ENCODE measurements at places on chromosomes 7 and 10. TPM values are rescaled to one million over a fixed set of nuclear protein-coding genes. Genes with fewer than 3 reads are reported as not detected.
A peak's percentile ranks its signal among the peaks of the same experiment; 100 is the strongest.

DNA sequence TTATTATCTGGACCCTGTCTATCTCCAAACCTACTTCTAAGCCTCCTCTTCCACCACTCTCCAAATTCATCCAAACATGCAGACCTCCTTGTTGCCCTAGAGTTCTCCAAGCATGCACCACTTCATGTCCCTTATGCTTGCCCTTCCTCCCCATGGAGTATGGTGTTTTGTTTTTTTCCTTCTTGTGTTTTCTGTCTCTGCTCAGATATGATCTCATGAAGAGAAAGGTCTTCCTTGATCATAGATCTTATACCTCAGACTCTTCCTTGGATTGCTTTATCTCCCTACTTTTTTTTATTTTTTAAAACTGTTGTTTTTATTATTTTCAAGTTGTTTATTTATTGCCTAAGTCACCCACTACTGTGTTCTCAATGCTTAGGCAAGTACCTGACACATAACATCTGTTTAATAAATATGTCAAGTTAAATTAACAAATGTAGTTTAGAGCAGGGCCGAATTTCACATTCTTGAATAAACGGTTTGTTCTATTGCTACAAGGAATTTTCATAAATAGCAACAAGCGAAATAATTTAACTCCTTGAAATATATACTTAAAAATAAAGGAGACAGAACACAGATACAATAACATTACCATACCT is 84.5 kb downstream of the HGF start:
- peaks cover 10% of the 10 kb centered on the region for H3K4me1 ChIP-seq
- no peaks in the 10 kb centered on the region for H3K27me3 ChIP-seq
- no peak for DNase-seq

DNA sequence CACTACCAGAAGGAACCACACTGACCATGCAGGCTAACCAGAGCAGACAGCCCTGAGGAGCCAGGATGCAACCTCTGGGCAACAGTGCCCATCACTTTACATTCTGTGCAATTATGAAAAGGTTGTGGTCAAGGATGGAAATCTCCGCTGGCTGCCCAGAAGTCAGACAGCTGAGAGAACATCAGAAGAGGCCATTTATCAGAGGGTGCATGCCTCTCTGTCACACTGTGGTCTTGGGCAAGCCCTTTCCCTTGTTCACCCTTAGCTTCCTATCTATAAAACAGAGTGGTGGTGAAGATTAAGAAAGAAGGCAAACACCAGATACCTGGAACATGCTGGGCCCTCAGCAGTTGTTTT is 120.7 kb upstream of the GDF10 start:
- no peaks in the 10 kb centered on the region for H3K27me3 ChIP-seq
- H3K27ac ChIP-seq = no peak overlapping the region
- no peaks in the 10 kb centered on the region for H3K36me3 ChIP-seq
- no peak overlapping the region for H3K4me3 ChIP-seq
- H3K4me1 ChIP-seq = no peaks in the 10 kb centered on the region
- DNase-seq = no peak

PKD2L1 gene
- not detected for total RNA-seq

DNA sequence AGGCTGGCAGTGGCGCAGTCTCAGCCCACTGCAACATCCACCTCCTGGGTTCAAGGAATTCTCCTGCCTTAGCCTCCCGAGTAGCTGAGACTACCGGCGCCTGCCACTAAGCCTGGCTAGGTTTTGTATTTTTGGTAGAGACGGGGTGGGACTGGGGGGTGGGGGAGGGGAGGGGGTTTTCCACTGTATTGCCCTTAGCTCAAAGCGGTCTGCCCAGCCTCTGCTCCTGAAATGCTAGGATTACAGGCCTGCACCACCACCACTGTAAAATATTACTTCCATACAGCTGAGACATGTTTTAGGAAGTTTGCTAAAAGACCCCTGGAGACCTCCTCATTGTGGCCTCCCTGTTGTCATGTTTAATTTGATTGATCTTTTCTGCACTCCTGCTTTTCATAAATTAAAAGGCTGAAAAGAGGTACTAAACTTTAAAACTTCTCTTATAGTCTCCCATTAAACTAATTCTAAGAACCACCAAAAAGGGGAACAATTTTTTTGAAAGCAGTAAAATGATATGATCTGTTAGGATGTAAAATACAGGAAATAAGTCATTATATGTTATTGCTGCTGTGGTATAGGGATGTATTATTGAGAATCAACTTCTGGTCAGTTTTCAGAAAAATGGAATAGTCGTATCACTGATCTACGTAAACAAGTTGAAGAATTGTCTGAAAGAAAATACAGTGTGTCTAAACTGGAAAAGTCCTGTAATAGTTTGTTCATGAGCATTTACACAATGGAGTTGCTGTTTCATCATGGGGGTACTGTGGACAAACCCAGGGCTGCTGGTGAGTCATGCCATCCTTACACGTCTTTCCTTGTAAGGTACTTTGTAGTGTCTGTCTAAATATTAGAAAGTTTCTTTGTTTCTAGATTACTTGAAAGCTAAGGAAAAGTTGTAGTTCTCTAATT is 72.9 kb upstream of the TMEM248 start:
- H3K4me3 ChIP-seq = no peak overlapping the region
- peak overlapping the region; percentile 48 for H3K27ac ChIP-seq
- no peaks in the 10 kb centered on the region for H3K27me3 ChIP-seq
- peaks cover 12% of the 10 kb centered on the region for H3K4me1 ChIP-seq

- H3K4me1 ChIP-seq = no peaks in the 10 kb centered on the region
- no peaks in the 10 kb centered on the region for H3K27me3 ChIP-seq
- no peak for DNase-seq
- H3K36me3 ChIP-seq = no peaks in the 10 kb centered on the region
Measured at GRCh38 chr7:148419856-148420832, 170.4 kb upstream of the C7orf33 start.

ZWINT gene
- total RNA-seq = 6.2 TPM

NKX2-3 gene
- not detected for total RNA-seq

DNA sequence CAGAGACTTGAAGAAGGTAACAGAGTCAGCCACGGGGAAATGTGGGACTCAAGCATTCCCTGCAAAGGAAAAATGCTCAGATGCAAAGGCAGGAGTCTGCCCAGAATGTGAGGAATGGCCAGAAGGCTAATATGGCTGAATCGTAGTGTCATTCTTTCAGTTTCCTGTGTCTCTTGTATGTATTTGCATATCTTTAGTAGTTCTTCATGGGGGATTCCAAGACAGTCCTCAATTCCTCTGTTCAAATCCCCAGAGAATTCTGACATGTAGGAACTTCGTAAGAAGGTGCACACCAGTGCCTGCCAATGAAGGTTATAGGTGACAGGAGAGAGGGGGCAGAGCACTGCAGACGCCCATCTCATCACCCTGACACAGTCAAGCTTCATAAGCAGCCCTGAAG is 154.4 kb downstream of the CACNB2 start:
- no peak overlapping the region for H3K27ac ChIP-seq
- no peak for DNase-seq
- no peak overlapping the region for H3K4me3 ChIP-seq

GRCh38 chr7:6165521-6166320 is 106.7 kb downstream of the CYTH3 start:
- no peak overlapping the region for H3K27ac ChIP-seq
- H3K36me3 ChIP-seq = peaks cover 16% of the 10 kb centered on the region
- no peak overlapping the region for H3K4me3 ChIP-seq
- H3K4me1 ChIP-seq = no peaks in the 10 kb centered on the region
- H3K27me3 ChIP-seq = no peaks in the 10 kb centered on the region

DNA sequence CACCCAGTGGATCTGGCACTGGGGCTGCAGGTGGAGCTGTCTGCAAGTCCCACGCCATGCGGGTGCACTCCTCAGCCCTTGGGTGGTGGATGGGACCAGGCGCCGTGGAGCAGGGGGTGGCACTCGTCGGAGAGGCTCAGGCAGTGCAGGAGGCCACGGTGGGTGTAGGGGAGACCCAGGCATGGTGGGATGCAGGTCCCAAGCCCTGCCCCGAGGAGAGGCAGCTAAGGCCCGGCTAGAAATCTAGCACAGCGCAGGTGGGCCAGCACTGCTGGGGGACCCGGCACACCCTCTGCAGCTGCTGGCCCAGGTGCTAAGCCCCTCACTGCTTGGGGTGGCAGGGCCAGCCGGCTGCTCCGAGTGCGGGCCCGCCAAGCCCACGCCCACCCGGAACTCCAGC is 25.7 kb downstream of the HTR7 start:
- H3K4me3 ChIP-seq = no peak overlapping the region
- H3K4me1 ChIP-seq = no peaks in the 10 kb centered on the region
- no peaks in the 10 kb centered on the region for H3K36me3 ChIP-seq
- H3K27me3 ChIP-seq = no peaks in the 10 kb centered on the region

GRCh38 chr7:8255680-8256655 is 6.0 kb downstream of the ICA1 start:
- H3K36me3 ChIP-seq = no peaks in the 10 kb centered on the region
- H3K4me1 ChIP-seq = no peaks in the 10 kb centered on the region
- no peaks in the 10 kb centered on the region for H3K27me3 ChIP-seq
- DNase-seq = no peak
- no peak overlapping the region for H3K27ac ChIP-seq

DNA sequence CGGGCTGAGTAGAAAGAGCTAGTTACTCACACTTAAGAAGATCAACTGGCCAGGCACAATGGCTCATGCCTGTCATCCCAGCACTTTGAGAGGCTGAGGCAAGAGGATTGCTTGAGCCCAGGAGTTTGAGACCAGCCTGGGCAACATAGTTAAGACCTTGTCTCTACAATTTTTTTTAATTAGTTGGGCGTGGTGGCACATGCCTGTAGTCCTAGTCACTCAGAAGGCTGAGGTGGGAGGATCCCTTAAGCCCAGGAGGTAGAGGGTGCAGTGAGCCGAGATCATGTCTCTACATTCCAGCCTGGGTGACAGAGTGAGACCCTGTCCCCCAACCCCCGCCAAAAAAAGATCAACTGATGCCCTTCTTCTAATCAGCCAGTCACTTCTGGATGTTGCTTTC is 74.6 kb upstream of the ATP6V0A4 start:
- no peaks in the 10 kb centered on the region for H3K36me3 ChIP-seq
- peak; percentile 38 for DNase-seq
- no peaks in the 10 kb centered on the region for H3K27me3 ChIP-seq

DNA sequence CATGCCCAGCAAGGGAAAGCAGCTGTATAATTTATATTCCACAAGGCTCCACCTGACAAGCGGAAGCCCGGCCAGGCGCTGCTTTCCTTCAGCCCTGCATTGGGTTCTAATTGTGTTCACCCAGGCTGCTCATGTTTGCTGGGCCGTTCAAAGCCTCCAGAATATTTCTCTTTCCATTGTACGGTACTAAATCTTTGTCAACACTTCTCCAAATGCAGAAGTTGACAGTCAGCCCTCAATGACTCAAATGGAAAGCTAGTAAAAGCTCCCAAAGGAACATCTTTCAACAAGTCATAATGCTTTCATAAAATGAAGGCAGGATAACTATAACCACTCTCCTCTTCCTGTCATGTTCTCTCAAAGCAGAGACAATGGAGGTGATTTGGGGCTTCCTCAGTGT is 17.8 kb upstream of the CPXM2 start:
- DNase-seq = no peak
- no peak overlapping the region for H3K27ac ChIP-seq
- H3K4me3 ChIP-seq = no peak overlapping the region
- no peaks in the 10 kb centered on the region for H3K36me3 ChIP-seq
- H3K27me3 ChIP-seq = no peaks in the 10 kb centered on the region
- no peaks in the 10 kb centered on the region for H3K4me1 ChIP-seq

ZNF248 gene
- 0.89 TPM for total RNA-seq

- DNase-seq = no peak
- H3K36me3 ChIP-seq = no peaks in the 10 kb centered on the region
- no peak overlapping the region for H3K27ac ChIP-seq
- no peaks in the 10 kb centered on the region for H3K4me1 ChIP-seq
- H3K4me3 ChIP-seq = no peak overlapping the region
Measured at GRCh38 chr7:11587814-11588213, 244.2 kb downstream of the THSD7A start.

BLNK gene
- not detected for total RNA-seq

NEURL1 gene
- 1.5 TPM for total RNA-seq

GNAI1 gene
- 32.9 TPM for total RNA-seq

CYP3A5 gene
- total RNA-seq = 0.07 TPM

- DNase-seq = no peak
- no peak overlapping the region for H3K4me3 ChIP-seq
- H3K4me1 ChIP-seq = no peaks in the 10 kb centered on the region
- no peak overlapping the region for H3K27ac ChIP-seq
Measured at GRCh38 chr7:11587048-11587447, 244.9 kb downstream of the THSD7A start.

DNA sequence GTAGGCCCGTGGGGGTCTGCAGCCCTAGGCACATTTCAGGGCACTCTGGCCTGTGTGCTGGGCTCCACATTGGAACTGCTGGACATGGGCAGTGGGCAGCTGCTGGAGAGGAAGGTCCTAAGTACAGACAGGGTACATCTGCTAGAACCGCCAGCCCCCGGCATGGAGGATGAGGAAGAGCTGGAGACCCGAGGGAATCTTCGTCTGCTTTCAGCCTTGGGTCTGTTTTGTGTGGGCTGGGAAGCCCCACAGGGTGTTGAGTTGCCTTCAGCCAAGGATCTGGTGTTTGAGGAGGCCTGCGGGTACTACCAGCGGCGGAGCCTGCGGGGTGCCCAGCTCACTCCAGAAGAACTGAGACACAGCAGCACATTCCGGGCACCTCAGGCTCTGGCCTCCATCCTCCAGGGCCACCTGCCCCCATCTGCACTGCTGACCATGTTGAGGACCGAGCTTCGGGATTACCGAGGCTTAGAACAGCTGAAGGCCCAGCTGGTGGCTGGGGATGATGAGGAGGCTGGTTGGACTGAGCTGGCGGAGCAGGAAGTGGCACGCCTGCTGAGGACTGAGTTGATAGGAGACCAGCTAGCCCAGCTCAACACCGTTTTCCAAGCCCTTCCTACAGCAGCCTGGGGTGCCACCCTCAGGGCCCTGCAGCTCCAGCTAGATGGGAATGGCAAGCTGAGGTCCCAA is 1.4 kb downstream of the HPS6 start:
- H3K36me3 ChIP-seq = peaks cover 4% of the 10 kb centered on the region
- no peak overlapping the region for H3K27ac ChIP-seq
- H3K4me3 ChIP-seq = peak overlapping the region; percentile 71
- H3K4me1 ChIP-seq = peaks cover 9% of the 10 kb centered on the region

GRCh38 chr10:28592953-28593352 is 60.0 kb downstream of the WAC start:
- H3K4me3 ChIP-seq = no peak overlapping the region
- peaks cover 39% of the 10 kb centered on the region for H3K36me3 ChIP-seq
- H3K27me3 ChIP-seq = no peaks in the 10 kb centered on the region
- DNase-seq = peak; percentile 83

- peak; percentile 6 for DNase-seq
- peaks cover 6% of the 10 kb centered on the region for H3K4me1 ChIP-seq
- no peak overlapping the region for H3K4me3 ChIP-seq
- no peaks in the 10 kb centered on the region for H3K36me3 ChIP-seq
Measured at GRCh38 chr10:15579605-15580004, 140.1 kb downstream of the ITGA8 start.

SLC26A3 gene
- total RNA-seq = not detected

- peak; percentile 16 for DNase-seq
- no peak overlapping the region for H3K4me3 ChIP-seq
Measured at GRCh38 chr10:28761084-28761846, 83.9 kb downstream of the BAMBI start.
